PC-9 (cell line): ENCODE measurements at places on chromosomes 6 and 20.
A peak's percentile ranks its signal among the peaks of the same experiment; 100 is the strongest.

DNA sequence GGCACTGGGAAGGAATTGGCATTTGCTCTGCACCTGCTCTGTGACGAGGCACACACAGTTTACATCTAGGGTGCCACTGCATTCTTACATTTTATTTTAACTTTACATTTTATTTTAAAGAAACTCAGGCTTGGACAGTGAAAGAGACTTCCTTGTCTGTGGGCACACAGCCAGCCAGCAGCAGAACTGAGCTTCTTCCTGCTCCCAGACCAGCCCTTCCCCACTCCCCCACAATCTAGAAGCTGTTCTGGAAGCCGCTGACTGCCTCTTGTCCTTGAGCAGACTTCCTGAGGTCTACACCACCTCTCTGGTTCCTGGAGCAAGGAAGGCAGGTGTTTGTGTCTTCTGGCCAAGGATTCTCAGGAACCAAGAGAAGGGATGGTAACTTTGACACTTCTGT, 27.9 kb upstream of the CD93 start:
- no peak for DNase-seq

- no peak for DNase-seq
Measured at GRCh38 chr20:10218536-10219451, at the start of gene SNAP25. TSS of gene SNAP25 (plus strand) at chr20:10218830. CDS start at chr20:10275492, 56,662 bp downstream.

DNA sequence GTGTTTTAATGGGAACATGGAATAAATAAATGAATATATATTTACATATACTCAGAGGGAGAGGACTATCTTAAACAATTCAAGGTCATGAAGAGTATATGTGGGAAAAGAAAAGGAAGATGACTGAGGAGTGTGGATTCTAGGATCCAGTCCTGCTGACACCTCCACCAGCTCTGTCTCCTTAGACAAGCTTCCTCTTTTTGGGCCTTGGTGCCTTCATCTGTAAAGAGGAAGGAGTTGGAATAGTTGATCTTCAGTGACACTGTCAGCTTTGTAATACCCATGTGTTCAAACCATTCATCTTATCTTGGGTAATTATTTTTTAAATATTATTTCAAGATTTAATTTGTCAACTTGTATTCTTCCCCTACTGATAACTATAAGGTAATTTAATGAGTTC, 338.0 kb downstream of the ADGRB3 start:
- DNase-seq: no peak

- no peak for DNase-seq
Measured at GRCh38 chr6:111653434-111653833, 47.8 kb upstream of the TRAF3IP2 start.

- no peak for DNase-seq
Measured at GRCh38 chr6:25452031-25452430, 172.9 kb downstream of the CARMIL1 start.

DNA sequence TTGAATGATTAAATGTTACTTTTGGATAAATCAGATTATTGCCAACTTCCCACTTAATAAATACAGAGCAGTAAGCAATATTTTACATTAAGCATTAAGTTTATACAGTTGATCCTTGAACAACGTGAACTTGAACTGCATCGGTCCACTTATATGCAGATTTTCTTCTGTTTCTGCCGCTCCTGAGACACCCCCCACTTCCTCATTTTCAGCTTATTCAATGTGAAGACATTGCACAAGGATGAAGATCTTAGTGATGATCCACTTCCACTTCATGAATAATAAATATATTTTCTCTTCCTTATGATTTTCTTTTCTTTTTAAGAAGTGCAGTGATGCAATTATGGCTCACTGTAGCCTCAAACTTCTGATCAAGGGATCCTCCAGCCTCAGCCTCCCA, 167.2 kb downstream of the LINC00237 start:
- no peak for DNase-seq

DNA sequence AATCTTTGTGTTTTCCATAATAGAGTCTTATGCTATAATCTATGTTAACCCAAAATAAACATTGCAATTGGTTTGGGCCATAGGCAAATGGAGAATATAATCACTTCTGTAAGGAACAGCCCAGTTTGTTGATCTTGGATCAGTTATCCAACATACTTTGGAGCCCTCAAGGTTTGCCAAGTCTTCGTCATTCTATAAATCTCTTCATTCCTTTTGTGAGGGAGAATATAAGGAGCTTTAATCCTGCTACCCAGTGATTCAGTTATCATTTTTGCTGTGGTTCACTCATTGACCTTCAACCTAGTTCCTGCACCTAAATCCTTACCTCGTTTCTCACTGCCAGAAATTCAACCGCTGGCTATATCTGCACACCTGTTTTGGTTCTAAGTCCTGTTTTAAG, 500.3 kb upstream of the PTCHD4 start:
- DNase-seq: no peak

- no peak for DNase-seq
Measured at GRCh38 chr6:96876886-96877545, 20.7 kb downstream of the NDUFAF4 start.

DNA sequence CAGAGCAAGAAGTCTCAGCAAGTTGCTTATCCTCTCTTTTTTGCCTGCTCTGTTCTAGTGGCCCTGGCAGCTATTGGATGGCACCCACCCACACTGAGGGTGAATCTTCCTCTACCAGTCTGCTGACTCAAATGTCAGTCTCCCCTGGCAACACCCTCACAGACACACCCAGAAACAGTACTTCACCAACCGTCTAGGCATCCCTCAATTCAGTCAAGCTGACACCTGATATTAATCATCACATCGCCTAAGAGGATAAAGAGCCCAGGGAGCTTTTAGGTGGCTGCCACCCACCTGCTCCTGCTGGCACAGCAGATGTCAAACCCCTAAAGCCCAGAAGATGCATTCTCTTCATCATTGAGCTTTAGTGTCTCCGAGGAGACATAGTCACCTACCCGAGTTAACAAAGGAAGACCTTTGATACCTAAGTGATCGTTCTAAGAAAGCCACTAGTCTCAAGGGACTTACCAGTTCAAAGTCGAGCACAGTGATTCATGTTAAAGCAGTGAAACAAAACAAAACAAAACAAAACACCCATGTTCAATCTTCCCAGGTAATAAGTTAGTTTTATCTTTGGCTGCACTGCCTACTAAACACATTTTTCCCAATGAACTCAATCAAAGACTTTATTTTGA, 97.7 kb upstream of the KCNQ5 start:
- no peak for DNase-seq

DNA sequence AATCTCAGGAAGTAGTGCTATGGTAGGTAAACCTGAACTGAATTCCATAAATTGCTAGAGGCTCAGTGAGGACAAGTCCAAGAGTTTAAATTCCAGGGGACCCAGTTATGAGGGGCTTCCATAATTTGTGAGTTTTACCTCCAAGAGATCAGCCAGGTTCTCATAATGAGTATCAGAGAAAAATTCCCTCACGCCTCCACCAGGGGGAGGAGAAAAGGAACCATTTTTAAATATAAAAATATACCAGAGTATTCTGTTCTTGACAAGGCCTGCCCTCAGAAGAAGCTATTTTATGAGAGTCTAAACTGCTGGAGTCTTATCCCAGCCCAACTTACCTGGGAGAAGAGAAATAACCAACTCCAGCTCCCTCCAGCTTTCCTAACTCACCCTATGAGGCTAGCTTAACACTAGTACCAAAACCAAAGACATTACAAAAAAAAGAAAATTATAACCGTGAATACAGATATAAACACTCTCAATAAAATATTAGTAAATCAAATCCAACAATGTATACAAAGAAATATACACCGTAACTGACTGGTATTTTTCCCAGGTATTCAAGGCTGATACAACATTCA, 158.7 kb downstream of the TFAP2A start:
- DNase-seq: no peak

GRCh38 chr6:107132330-107132954, 17.1 kb upstream of the BEND3 start:
- DNase-seq: peak; percentile 46

GRCh38 chr6:158170656-158171081, 2.5 kb downstream of the GTF2H5 start:
- peak; percentile 15 for DNase-seq

- no peak for DNase-seq
Measured at GRCh38 chr6:7802662-7803061, 76.8 kb downstream of the BMP6 start.

- no peak for DNase-seq
Measured at GRCh38 chr6:46221222-46221793, 50.5 kb upstream of the ENPP5 start.

GRCh38 chr6:4351520-4352321, 216.3 kb upstream of the ECI2 start:
- peak; percentile 69 for DNase-seq

GRCh38 chr20:18533491-18533890, 25.8 kb downstream of the SEC23B start:
- no peak for DNase-seq

DNA sequence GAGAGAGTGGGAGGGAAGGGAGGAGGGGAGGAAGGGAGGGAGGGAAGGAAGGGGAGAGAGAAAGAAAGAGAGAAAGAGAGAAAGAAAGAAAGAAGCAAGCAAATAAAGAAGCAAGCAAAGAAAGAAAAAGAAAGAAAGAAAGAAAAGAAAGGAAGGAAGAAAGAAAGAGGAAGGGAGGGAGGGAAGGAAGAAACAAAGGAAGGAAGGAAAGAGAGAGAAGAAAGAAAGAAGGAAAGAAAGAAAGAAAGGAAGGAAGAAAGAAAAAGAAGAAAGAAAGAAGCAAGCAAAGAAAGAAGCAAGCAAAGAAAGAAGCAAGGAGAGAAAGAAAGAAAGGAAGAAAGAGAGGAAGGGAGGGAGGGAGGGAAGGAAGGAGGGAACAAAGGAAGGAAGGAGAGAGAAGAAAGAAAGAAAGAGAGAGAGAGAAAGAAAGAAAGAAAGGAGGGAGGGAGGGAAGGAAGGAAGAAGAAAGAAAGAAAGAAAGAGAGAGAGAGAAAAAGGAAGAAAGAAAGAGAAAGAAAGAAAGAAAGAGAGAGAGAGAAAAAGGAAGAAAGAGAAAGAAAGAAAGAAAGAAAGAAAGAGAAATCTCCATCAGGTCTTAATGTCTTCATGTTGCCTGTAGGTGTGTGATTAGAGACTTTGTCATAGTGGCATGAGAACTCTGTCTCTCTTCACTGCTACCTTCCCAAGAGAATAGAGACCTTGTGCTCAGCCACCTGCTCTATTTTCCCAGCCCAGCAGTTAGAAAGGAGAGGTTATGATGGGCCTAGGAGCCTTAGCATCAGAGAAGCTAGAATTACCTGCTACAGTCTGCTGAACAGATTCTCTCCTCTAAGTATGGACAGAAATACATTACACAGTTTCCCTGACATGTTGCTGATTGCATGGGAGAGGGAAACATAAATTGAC, 5.0 kb downstream of the SEMG1 start:
- no peak for DNase-seq

DNA sequence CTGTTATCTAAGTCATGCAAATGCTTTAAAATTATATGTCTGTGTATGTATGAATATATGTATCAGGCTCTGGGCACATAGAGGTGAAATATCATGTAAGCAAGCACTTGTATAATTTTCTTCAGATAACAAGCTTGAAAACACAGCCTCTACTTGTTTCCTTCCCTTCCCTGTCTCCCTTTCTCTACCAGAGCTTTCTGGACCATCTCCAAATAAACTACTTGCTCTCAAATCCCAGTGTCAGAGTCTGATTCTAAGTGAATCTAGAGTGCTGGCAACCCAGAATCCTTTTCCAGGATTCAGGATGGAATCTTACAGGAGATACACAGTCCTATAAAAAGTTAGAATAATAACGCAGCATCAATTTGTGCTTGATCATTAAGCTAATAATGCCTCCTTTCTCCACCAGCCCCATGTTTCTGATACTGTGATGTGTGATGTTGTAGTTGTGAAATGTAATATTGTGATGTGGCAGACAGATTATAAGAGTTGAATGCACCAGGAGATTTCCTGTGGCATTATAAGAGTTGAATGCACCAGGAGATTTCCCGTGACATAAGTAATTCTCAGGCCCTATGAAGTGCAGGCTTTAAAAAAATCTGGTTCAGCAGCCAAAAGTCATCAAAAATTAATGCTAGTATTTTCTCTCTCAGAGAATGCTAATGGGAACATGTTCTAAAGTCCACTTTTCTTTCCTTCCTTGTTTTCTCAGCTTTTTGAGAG, 89.6 kb downstream of the PCSK2 start:
- DNase-seq: no peak

GRCh38 chr6:14467591-14467990, 350.0 kb downstream of the CD83 start:
- DNase-seq: no peak

DNA sequence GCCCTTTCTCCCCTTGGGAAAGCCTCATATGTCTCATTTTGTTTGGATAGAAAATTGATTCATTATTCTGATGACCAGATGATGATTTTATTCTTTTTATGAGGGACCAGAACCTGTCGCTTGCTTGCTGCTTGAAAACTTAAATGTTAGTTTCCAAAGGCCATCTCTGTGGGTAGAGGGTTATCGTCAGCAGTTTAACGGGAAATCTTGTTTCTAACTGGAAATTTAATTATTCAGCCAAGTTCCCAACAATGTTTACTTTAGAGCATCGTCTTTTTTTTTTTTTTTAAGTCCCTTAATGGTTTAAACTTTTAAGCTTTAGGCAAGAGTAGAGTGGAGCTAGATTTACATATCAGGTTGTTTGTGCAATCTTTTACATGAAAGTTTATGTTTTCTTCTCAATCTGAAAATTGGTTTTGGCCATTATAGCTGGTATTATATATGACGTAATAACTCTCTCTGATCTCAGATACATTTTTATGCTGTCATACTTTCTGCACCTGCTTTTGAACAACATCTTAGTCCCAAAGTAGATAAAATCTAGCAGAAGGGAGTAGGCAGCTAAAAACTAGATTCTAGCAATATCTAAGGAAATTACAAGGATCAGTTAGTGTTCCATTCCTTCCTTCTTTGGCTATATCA, 93.9 kb downstream of the FOXO3 start:
- DNase-seq: no peak

GRCh38 chr6:169074526-169074925, 179.1 kb downstream of the THBS2 start:
- DNase-seq: no peak

- no peak for DNase-seq
Measured at GRCh38 chr6:34243131-34243771, 5.6 kb downstream of the SMIM29 start.

DNA sequence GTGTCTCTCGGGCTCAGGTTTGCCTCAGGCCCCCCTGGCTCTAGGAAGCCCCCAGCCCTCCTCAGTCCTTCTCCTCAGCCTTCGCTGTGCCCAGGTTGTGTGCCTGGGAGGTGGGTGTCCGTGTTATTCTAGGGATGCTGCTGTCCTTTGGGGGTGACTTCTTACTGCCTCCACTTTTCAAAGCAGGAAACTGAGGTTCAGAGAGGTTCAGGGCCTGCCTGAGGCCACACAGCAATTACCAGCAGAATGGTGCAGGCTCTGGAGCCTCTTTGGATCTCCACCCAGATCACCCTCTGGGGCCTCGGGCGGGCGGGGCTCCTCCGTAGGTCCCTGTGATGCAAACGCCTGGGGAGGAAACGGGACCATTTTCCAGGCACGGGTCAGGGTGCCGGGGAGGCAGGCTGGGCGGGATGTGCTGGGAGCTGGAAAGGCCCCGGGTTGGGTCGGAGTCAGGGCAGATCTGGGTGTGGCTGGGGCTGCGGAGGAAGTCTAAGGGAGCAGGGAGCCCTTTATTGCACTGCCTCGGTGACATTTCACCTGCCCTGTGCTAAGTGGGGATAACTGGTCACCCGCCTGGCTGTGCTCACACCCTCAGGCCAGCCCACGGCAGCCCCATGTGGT, 23.2 kb downstream of the GATA5 start:
- no peak for DNase-seq

- DNase-seq: no peak
Measured at GRCh38 chr6:137693711-137694110, 173.3 kb upstream of the TNFAIP3 start.

GRCh38 chr6:168218785-168219566, 100.6 kb downstream of the DACT2 start:
- DNase-seq: no peak

- DNase-seq: peak; percentile 47
Measured at GRCh38 chr6:106490974-106491373, 130.5 kb downstream of the CRYBG1 start.

GRCh38 chr6:112562301-112563231, 215.4 kb downstream of the RFPL4B start:
- no peak for DNase-seq
